Gastroesophageal sphincter (tissue), 4 donors: ENCODE measurements at places on chromosomes 11 and 22. TPM values are rescaled to one million over a fixed set of nuclear protein-coding genes. Genes with fewer than 3 reads are reported as not detected.

The SYT13 gene
- total RNA-seq = 0.19 TPM

The CABP7 gene
- total RNA-seq = 0.27 TPM

The LRRC10B gene
- 0.45 TPM for total RNA-seq

The CACNA1I gene
- total RNA-seq = 0.04 TPM

The SERHL2 gene
- 6.1 TPM for total RNA-seq

The GDPD4 gene
- total RNA-seq = not detected

The ZNF214 gene
- 2.1 TPM for total RNA-seq

The MAP6 gene
- total RNA-seq = 35.5 TPM

The SLC22A12 gene
- not detected for total RNA-seq

The RASSF10 gene
- total RNA-seq = 1.3 TPM

The NELL1 gene
- 3.0 TPM for total RNA-seq

The PRR33 gene
- total RNA-seq = not detected

The RPLP2 gene
- total RNA-seq = 452 TPM

The TREH gene
- not detected for total RNA-seq

The P2RX3 gene
- not detected for total RNA-seq

The FAM111B gene
- total RNA-seq = 0.13 TPM

The CARNS1 gene
- total RNA-seq = 3.3 TPM

The HBE1 gene
- total RNA-seq = not detected

The C22orf15 gene
- not detected for total RNA-seq

The MYO7A gene
- 11.8 TPM for total RNA-seq

The LRP4 gene
- total RNA-seq = 9.8 TPM

The SLC37A2 gene
- 4.9 TPM for total RNA-seq

The NRXN2 gene
- total RNA-seq = 5.1 TPM

The ARRB1 gene
- 91.5 TPM for total RNA-seq

The MMP7 gene
- total RNA-seq = not detected

The OR10A2 gene
- total RNA-seq = not detected

The ZP1 gene
- not detected for total RNA-seq
